Right atrium auricular region (tissue), 2 donors: ENCODE measurements at places on chromosomes 16 and 17. TPM values are rescaled to one million over a fixed set of nuclear protein-coding genes. Genes with fewer than 3 reads are reported as not detected.

KRT14 gene
- total RNA-seq, result not detected

KRTAP4-6 gene
- total RNA-seq, result not detected

SLC2A4 gene
- total RNA-seq, result 151 TPM

- DNase-seq, result no peak
- no peaks in the 10 kb centered on the region for H3K4me1 ChIP-seq
- H3K27ac ChIP-seq, result no peak overlapping the region
These were observed 25.7 kb downstream of the SLFN12 start for GRCh38 chr17:35406568-35406967.

KRT33A gene
- total RNA-seq, result not detected

CLDN9 gene
- not detected for total RNA-seq

- no peak overlapping the region for H3K4me3 ChIP-seq
- no peaks in the 10 kb centered on the region for H3K36me3 ChIP-seq
- no peaks in the 10 kb centered on the region for H3K4me1 ChIP-seq
- H3K27ac ChIP-seq, result no peak overlapping the region
- no peak for DNase-seq
These were observed 25.5 kb downstream of the RAB11FIP3 start for GRCh38 chr16:450785-451512.

DNA sequence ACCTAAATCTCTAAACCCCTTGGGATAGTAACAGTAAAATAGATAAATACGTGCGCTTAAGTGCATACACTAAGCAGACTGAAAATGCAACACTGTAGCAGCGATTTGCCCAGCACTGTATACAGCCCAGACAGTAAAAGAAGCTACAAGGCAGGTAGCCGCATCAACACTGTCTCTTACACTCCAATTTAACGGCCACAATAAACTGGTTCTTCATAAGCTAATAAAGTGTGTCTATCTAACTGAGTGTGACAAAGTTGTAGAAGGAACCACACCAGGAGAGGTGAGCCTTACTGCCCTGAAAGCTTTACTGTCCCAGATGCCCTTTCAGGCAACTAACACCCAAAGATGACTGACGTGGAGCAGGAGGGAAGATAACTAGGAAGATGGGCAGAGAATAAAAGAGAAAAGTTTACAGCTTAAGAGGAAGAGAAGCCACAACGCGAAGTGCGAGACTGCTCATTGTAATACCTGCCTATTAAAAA, 847 bp downstream of the ZDHHC7 start:
- H3K27ac ChIP-seq, result peak overlapping the region; percentile 98
- H3K4me1 ChIP-seq, result peaks cover 48% of the 10 kb centered on the region
- peak overlapping the region; percentile 60 for H3K4me3 ChIP-seq
- DNase-seq, result no peak
- no peaks in the 10 kb centered on the region for H3K36me3 ChIP-seq

OR1A1 gene
- not detected for total RNA-seq

- H3K4me3 ChIP-seq, result peak within 1 kb of the TSS; percentile 81
- H3K4me1 ChIP-seq, result peaks cover 29% of the 10 kb centered on the region
- H3K27me3 ChIP-seq, result no peaks in the 10 kb centered on the region
These were observed at the start of gene KRABD2 for GRCh38 chr17:8376271-8377067. KRABD2 (minus strand) TSS chr17:8376704.

KRT24 gene
- total RNA-seq, result not detected

RGS11 gene
- 9.0 TPM for total RNA-seq

- peaks cover 85% of the 10 kb centered on the region for H3K4me1 ChIP-seq
- H3K27me3 ChIP-seq, result no peaks in the 10 kb centered on the region
- no peak overlapping the region for H3K4me3 ChIP-seq
- H3K36me3 ChIP-seq, result no peaks in the 10 kb centered on the region
- DNase-seq, result no peak
These were observed 106.8 kb downstream of the ZNF778 start for GRCh38 chr16:89324056-89325010.

GRCh38 chr17:13222975-13223374, 205.1 kb upstream of the ELAC2 start:
- no peaks in the 10 kb centered on the region for H3K27me3 ChIP-seq
- H3K4me3 ChIP-seq, result no peak overlapping the region
- DNase-seq, result no peak
- no peaks in the 10 kb centered on the region for H3K4me1 ChIP-seq
- H3K36me3 ChIP-seq, result no peaks in the 10 kb centered on the region

DNA sequence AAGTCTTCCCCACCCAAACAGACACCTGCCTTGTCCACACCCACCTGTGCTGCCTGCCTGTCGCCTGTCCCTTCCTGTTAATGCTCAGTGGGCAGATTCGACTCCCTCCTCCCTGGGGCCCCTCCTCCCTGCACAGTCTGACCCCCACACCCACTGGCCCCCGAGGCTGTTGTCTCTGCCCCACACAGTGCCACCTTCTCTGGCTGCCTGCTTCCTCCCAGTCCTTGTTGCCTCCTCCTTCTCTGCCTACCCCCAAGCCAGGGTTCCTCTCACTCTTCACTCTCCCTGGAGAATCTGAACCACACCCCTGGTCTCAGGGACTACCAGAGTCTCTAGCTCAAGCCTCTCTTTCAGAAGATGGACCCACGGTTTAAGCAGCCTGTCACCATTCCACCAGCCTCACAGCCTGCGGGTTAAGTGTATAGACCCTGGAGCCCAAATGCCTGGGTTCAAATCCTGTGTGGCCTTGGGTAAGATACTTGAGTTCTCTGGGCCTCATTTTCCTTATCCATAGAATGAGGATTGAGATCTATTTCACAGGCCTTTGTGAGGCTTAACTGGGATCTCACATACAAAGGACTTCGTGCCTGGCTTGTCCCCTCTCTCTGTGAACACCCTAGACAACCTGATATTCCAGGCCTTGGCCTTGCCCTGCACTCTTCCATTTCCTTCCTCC, 3.8 kb upstream of the ARHGAP23 start:
- peak overlapping the region; percentile 98 for H3K27ac ChIP-seq
- no peaks in the 10 kb centered on the region for H3K36me3 ChIP-seq
- no peaks in the 10 kb centered on the region for H3K4me1 ChIP-seq
- H3K27me3 ChIP-seq, result no peaks in the 10 kb centered on the region

USH1G gene
- total RNA-seq, result 0.22 TPM
